Stimulated activated CD8-positive, alpha-beta memory T cell treated with anti-CD3 and anti-CD28 coated beads, Interleukin-7, amount 100 ng/mL, for 1 hour (primary cell): ENCODE measurements at places on chromosomes 16 and 17.

DNA sequence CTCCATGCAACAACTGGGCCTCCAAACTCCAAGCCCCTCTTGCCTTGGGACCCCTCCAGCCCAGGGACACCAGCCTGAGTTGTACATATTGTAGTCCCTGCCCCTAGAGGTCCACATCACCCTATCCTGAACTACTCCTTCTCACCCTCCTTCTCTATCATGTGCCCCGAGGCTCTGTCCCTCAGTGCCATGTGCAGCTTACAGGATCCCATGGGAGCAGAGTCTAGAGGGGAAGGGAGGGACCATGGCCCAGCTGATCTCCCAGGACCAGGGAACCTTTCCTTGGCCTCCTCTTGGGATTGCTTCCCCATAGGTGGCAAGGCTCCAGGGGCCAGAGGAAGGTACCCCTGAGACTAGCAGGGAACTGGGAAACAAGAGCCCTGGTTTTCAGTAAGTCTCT, 35.3 kb downstream of the TMEM132E start:
- DNase-seq: no peak

GRCh38 chr17:57282296-57282695, 26.0 kb downstream of the MSI2 start:
- no peak for DNase-seq

- no peak for DNase-seq
These were observed 113.0 kb upstream of the PLCG2 start for GRCh38 chr16:81666113-81666512.

- peak; percentile 93 for DNase-seq
These were observed 472 bp upstream of the ARHGDIA start for GRCh38 chr17:81871387-81872230.

DNA sequence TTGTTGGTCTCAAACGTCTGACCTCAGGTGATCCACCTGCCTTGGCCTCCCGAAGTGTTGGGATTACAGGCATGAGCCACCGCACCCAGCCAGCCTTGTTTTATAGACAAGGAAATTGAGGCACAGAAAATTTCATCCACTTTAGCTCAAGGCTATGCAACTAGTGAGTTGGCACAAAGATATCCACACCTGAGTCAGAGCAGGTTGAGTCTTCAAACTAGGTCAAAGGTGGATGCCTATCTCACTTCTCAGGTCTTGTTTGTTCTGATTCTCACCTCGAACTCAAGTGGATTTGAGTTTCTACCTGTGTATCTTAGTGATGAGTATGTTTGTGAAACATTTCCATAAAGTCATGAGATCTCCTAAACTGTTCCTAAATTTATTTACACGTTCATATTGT, 35.6 kb upstream of the GAS7 start:
- DNase-seq: no peak

DNA sequence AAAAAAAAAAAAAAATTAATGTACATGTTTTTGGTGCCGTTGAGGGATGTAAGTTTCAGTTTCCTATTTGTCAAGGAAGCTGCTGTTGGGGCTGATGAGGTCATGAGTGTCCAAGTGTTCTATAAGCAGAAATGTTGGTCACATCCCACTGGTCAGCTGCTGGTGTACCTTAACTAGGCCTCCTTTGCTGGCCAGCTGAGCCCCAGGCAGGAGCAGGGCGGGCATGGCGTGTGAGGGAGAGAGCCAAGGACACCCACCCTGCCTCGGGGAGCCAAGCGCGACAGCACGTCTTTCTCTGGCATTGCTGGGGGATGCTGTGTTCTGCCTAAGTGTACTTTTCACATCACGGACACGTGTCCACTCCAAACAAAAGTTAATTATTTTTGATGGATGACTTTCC, 108.1 kb upstream of the CDC42EP4 start:
- DNase-seq: no peak

- DNase-seq: peak; percentile 56
These were observed 33.2 kb upstream of the PLCG2 start for GRCh38 chr16:81745704-81746558.

- DNase-seq: no peak
These were observed 926 bp upstream of the SHCBP1 start for GRCh38 chr16:46621934-46622676.

- DNase-seq: no peak
These were observed 22.2 kb downstream of the MEAK7 start for GRCh38 chr16:84482001-84482891.

- no peak for DNase-seq
These were observed 8.6 kb downstream of the ZNHIT3 start for GRCh38 chr17:36495076-36495578.

- DNase-seq: no peak
These were observed 64.3 kb downstream of the PGS1 start for GRCh38 chr17:78442648-78443218.

GRCh38 chr17:58615768-58616659, 75.8 kb downstream of the TEX14 start:
- DNase-seq: no peak
